ENCODE measurements at places on chromosomes 7 and 10. TPM values are rescaled to one million over a fixed set of nuclear protein-coding genes. Genes with fewer than 3 reads are reported as not detected.
A peak's percentile ranks its signal among the peaks of the same experiment; 100 is the strongest.

Gene VKORC1L1
- 7.6 TPM for total RNA-seq

GRCh38 chr7:27143023-27143949 is at the start of gene HOXA5:
TSS of gene HOXA5 (minus strand) at chr7:27143681. CDS start at chr7:27143607, 74 bp downstream.
- DNase-seq, result no peak
- no peak within 1 kb of the TSS for H3K4me3 ChIP-seq
- H3K27me3 ChIP-seq, result no peaks in the 10 kb centered on the region
- peaks cover 11% of the 10 kb centered on the region for H3K4me1 ChIP-seq
- H3K36me3 ChIP-seq, result peaks cover 13% of the 10 kb centered on the region

DNA sequence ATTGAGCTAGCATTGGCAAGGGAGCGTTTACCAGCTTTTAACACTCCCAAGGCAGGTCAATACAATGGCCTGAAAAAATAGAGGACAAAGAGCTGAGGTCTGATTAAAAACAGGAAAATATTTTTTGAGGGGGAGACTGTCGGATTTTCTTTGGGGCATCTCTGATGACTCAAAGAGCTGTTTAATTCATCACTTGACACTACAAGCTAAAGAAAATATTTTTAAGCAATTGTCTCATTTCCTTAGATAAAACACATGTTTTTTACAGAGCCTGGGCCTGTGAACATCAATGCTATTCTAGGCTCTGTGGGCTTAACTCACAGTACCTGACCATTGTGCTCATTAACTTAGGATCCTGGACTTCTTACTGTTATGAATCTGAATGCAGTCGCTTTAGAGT is 100.8 kb downstream of the NRP1 start:
- peaks cover 47% of the 10 kb centered on the region for H3K4me1 ChIP-seq
- H3K27ac ChIP-seq, result no peak overlapping the region
- H3K4me3 ChIP-seq, result no peak overlapping the region
- no peaks in the 10 kb centered on the region for H3K27me3 ChIP-seq
- DNase-seq, result no peak

GRCh38 chr10:129754211-129755050 is 209.6 kb downstream of the EBF3 start:
- H3K4me3 ChIP-seq, result no peak overlapping the region
- H3K27ac ChIP-seq, result no peak overlapping the region
- no peaks in the 10 kb centered on the region for H3K4me1 ChIP-seq
- no peaks in the 10 kb centered on the region for H3K27me3 ChIP-seq
- no peaks in the 10 kb centered on the region for H3K36me3 ChIP-seq

DNA sequence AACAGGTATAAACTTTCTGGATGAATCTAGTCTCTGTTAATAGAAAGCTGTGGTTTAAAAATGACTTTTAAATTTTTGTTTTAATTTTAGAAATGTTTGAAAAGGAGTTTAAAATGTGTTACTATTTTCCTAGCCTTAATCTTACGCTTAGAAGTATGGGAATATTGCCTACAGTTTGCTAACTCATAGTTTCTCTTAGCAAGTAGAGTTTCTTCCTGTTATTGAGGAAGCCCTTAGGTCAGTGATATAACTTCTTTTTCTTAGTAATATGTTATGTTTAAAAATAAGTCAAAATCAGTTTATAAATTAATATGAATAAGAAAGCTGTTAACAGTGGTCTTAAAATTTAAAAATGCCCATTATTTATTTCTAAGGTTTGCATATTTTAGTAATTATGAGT is 3.1 kb downstream of the STARD3NL start:
- no peak for DNase-seq
- H3K4me3 ChIP-seq, result no peak overlapping the region
- H3K36me3 ChIP-seq, result peaks cover 4% of the 10 kb centered on the region
- no peak overlapping the region for H3K27ac ChIP-seq
- H3K27me3 ChIP-seq, result no peaks in the 10 kb centered on the region
- H3K4me1 ChIP-seq, result peaks cover 16% of the 10 kb centered on the region

- DNase-seq, result peak; percentile 51
- no peaks in the 10 kb centered on the region for H3K27me3 ChIP-seq
- no peaks in the 10 kb centered on the region for H3K36me3 ChIP-seq
- no peak overlapping the region for H3K4me3 ChIP-seq
- H3K4me1 ChIP-seq, result peaks cover 6% of the 10 kb centered on the region
Measured at GRCh38 chr10:94292434-94293090, 70.2 kb downstream of the NOC3L start.

DNA sequence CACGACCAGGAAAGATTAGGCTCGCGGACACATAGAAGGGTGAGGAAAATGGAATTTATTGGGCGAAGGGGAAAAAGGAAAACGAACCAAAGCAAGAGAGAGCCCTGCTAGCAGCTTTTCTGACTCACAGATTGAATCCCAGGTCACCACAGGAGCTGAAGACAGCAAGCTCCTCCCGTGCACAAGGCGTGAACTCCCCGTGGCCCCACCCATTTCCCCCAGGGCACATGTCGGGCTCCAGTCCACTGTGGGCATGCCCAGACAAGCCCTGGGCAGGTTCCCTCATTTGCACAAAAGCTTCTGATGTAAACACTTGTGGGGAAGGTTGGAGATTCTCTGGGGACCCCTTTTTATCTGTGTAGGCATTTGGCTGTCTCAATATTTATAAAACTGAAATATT is 582.4 kb downstream of the SUGCT start:
- no peaks in the 10 kb centered on the region for H3K36me3 ChIP-seq
- peaks cover 6% of the 10 kb centered on the region for H3K4me1 ChIP-seq
- DNase-seq, result peak; percentile 86
- H3K27ac ChIP-seq, result 0 out of 2 replicates have a peak overlapping the region, but pooled peaks have one; percentile 7
- peak overlapping the region; percentile 61 for H3K4me3 ChIP-seq

DNA sequence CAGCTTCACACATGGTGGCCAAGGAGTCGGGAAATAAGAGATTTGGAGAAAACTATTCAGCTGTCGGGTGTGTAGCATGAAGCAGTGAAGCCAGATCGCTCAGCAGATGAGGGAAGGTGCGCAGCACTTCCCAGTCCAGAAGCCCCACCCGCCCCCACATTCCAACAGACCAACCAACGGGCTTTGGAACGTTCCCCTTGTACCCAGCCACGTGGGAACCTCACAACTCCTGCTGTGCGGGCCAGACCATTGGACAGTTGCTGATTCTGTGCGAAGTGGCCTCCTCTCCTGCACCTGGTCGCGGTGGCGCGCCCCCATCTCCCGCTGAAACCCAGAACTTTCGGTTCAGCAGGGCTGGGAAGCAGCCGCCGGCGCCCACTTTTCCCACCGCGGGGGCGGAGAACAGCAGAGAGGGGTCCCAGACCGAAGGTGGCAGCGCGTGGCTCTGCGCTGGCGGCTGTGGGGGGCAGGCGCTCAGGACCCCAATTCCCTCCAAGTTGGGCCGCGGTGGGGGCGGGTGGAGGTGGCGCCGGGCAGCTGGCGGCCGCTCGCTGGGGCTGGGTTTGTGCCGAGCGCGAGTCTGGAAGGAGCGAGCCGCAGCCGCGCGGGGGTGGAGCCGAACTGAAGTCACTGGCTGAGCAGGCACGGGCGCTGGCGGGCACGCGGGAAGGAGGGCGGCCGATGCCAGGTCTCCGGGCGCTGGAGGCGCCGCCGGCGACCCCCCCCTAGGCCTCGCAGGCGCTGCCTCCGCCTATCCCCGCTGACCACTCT is 1301.5 kb upstream of the SORCS1 start:
- H3K27me3 ChIP-seq, result no peaks in the 10 kb centered on the region
- no peak overlapping the region for H3K27ac ChIP-seq
- H3K4me3 ChIP-seq, result no peak overlapping the region
- no peak for DNase-seq
- no peaks in the 10 kb centered on the region for H3K36me3 ChIP-seq
- no peaks in the 10 kb centered on the region for H3K4me1 ChIP-seq

Measured in PC-3 (cell line).